ENCODE measurements at places on chromosomes 2 and 18. TPM values are rescaled to one million over a fixed set of nuclear protein-coding genes. Genes with fewer than 3 reads are reported as not detected.

HNRNPLL gene
- total RNA-seq: 40.2 TPM

DYNAP gene
- total RNA-seq: not detected

ICA1L gene
- 6.9 TPM for total RNA-seq

KCNG3 gene
- 0.55 TPM for total RNA-seq

ATP9B gene
- total RNA-seq: 12.4 TPM

RAB17 gene
- 0.55 TPM for total RNA-seq

RIT2 gene
- not detected for total RNA-seq

HOXD11 gene
- not detected for total RNA-seq

CXCR4 gene
- not detected for total RNA-seq

PSTPIP2 gene
- 3.0 TPM for total RNA-seq

GALM gene
- total RNA-seq: 2.8 TPM

SOWAHC gene
- 72.3 TPM for total RNA-seq

UGT1A3 gene
- total RNA-seq: not detected

DSEL gene
- total RNA-seq: 5.8 TPM

ANKRD30B gene
- not detected for total RNA-seq

FEZ2 gene
- 104 TPM for total RNA-seq

MTLN gene
- 90.7 TPM for total RNA-seq

MEIS1 gene
- 3.9 TPM for total RNA-seq

TRIM43 gene
- not detected for total RNA-seq

CD207 gene
- total RNA-seq: not detected

ACKR3 gene
- total RNA-seq: 0.35 TPM

GRB14 gene
- 1.5 TPM for total RNA-seq

CROCC2 gene
- total RNA-seq: not detected

GREB1 gene
- total RNA-seq: 2.4 TPM

CCDC74A gene
- total RNA-seq: 7.3 TPM

RBFA gene
- total RNA-seq: 32.3 TPM

GLI2 gene
- 7.9 TPM for total RNA-seq

TMEM198 gene
- 0.59 TPM for total RNA-seq

PROM2 gene
- total RNA-seq: 0.06 TPM

CYB5A gene
- 72.0 TPM for total RNA-seq

MEP1B gene
- total RNA-seq: not detected

FRZB gene
- not detected for total RNA-seq

SKOR2 gene
- not detected for total RNA-seq

LYPD6B gene
- total RNA-seq: 0.38 TPM

CRYGD gene
- total RNA-seq: not detected

SLC9A4 gene
- not detected for total RNA-seq

UNC80 gene
- not detected for total RNA-seq

KIF1A gene
- 0.37 TPM for total RNA-seq

THSD7B gene
- total RNA-seq: not detected

ITGB6 gene
- not detected for total RNA-seq

NGEF gene
- total RNA-seq: 3.4 TPM

CNOT9 gene
- 78.5 TPM for total RNA-seq

MAP3K19 gene
- total RNA-seq: not detected

CEP192 gene
- 13.7 TPM for total RNA-seq

MARCO gene
- not detected for total RNA-seq

NTSR2 gene
- total RNA-seq: not detected

PER2 gene
- 4.2 TPM for total RNA-seq

MIB1 gene
- total RNA-seq: 42.0 TPM

DLX2 gene
- total RNA-seq: 1.9 TPM

All from NCI-H460 (cell line).